ENCODE measurements at places on chromosomes 11 and 22. TPM values are rescaled to one million over a fixed set of nuclear protein-coding genes. Genes with fewer than 3 reads are reported as not detected.

MRPL48 gene
- 32.0 TPM for total RNA-seq

- H3K27me3 ChIP-seq, result peaks cover 80% of the 10 kb centered on the region
- H3K27ac ChIP-seq, result no peak within 1 kb of the TSS
- H3K4me1 ChIP-seq, result peaks cover 12% of the 10 kb centered on the region
- H3K36me3 ChIP-seq, result no peaks in the 10 kb centered on the region
- H3K4me3 ChIP-seq, result peak within 1 kb of the TSS; percentile 28
- DNase-seq, result no peak
Observed at GRCh38 chr11:69818603-69819441, at the start of gene FGF3. FGF3 (minus strand) TSS chr11:69819416; CDS start chr11:69818933, 483 bp downstream.

GRCh38 chr22:35195821-35196220 lies 61.5 kb upstream of the HMGXB4 start:
- H3K36me3 ChIP-seq, result no peaks in the 10 kb centered on the region
- H3K27me3 ChIP-seq, result peaks cover 23% of the 10 kb centered on the region
- no peak for DNase-seq
- no peak overlapping the region for H3K27ac ChIP-seq

- peak overlapping the region; percentile 78 for H3K27ac ChIP-seq
- H3K36me3 ChIP-seq, result no peaks in the 10 kb centered on the region
- no peak for DNase-seq
- peaks cover 25% of the 10 kb centered on the region for H3K4me1 ChIP-seq
- H3K4me3 ChIP-seq, result no peak overlapping the region
- no peaks in the 10 kb centered on the region for H3K27me3 ChIP-seq
Observed at GRCh38 chr11:83008581-83008923, 63.1 kb downstream of the RAB30 start.

DNA sequence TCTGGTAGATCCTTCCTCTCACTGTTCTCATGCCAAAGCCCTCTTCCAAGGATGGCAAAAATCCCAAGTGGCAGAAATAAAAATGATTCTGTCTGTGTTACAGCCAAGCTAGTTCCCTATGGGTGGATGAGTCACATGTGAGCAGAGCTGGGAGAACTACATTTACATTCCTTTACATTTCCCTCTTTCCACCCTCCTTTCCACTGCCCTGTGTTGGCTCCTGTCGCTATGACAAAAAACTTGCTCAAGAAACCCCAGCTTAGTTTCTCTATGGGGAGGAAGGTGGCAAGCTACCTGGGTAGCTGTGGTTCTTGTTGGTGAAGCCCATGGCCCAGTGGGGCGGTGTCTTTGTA lies 10.2 kb upstream of the DDB2 start:
- H3K36me3 ChIP-seq, result no peaks in the 10 kb centered on the region
- no peaks in the 10 kb centered on the region for H3K27me3 ChIP-seq
- no peak overlapping the region for H3K4me3 ChIP-seq
- DNase-seq, result peak; percentile 73
- H3K4me1 ChIP-seq, result no peaks in the 10 kb centered on the region
- no peak overlapping the region for H3K27ac ChIP-seq

DNA sequence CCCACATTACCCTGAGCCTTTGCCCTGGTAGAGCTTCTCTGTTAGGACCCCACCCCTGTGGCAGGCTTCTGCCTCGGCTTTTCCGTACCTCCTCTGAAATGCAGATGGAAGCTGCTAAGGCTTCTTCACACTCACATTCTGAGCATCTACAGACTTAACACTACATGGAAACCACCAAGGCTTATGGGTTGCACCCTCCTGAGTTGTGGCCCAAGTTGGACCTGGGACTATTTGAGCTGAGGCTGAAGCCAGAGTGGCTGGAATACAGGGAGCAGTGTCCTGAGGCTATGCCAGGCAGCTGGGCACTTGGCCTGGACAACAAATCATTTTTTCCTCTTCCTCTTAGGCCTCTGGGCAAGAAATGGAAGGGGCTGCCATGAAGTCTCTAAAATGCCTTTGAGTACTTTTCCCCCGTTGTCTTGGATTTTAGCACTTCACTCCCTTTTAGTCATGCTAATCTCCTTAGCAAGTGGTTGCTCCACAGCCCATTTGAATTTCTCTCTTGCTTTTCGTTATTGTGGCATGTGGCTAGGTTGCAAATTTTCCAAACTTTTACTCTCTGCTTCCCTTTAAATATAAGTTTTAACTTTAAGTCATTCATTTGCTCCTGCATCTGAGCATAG lies 114.8 kb upstream of the FIBIN start:
- no peak overlapping the region for H3K4me3 ChIP-seq
- H3K27me3 ChIP-seq, result no peaks in the 10 kb centered on the region
- no peak for DNase-seq
- no peaks in the 10 kb centered on the region for H3K4me1 ChIP-seq
- no peaks in the 10 kb centered on the region for H3K36me3 ChIP-seq
- no peak overlapping the region for H3K27ac ChIP-seq

DNA sequence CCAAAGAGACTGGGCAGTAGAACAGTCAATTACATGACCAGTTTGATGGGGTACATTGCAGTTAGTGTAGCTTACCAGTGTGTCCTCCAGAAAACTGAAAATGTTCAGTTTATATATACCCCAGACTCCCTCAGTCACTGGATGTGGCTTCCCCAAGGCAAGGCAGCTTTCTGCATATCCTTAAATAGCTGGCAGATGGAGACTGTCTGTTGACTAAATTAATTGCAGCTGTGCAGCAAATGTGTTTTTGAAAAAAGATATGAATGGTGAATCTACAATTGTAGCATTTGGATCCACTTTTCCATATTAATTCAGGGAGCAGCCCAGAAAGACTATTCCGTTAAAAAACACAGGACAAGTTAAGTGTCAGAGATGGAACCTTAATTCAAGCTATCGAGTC lies 565.1 kb upstream of the CCDC179 start:
- H3K36me3 ChIP-seq, result no peaks in the 10 kb centered on the region
- no peak for DNase-seq
- no peak overlapping the region for H3K4me3 ChIP-seq
- H3K27ac ChIP-seq, result no peak overlapping the region
